ENCODE measurements at places on chromosomes 3 and 15.
A peak's percentile ranks its signal among the peaks of the same experiment; 100 is the strongest.

DNA sequence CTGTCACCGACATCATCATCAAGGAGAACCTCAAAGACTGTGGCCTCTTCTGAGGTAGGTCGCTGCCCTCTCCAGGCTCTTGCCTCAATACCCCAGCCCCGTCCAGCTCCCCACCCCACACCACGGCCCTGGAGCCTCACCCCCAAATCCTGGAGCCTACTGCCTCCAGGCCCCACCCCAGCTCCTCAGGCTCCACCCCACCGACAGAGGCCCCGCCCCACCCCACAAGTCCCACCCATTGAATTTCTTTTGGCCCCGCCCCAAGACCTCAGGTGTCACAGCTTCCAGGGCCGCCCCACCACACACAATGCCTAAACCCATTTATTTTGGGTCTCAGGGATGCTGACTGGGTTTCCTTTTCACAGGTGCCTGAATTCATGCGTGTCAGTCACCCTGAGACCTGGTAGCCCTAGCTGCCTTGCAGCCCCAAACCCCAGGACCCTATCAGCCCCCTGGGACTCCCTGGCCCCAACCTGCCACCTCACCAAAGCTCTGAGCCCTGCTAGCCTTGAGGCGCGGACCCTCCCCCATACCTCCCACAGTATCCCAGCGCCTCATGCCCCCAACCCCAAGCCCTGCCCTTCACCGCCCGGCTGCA lies 3.6 kb downstream of the GNAT1 start:
- no peak for DNase-seq

DNA sequence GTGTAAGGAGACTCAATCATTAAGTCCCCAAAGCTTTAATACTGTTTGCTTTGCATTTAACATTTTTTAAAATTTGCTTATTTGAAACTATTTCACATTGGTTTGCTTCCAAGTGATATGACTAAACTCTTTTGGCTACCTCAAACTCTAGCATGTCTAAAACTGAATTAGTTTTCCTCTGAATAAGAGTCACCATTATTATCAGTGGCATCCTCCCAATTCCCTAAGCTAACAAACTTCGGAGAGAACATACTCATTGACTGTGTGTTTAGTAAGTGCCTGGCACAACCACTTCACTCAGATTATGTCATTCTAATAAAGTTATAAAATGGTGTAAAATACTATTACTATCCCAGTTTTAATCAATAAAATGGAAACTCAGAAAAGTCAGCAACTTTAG lies 21.9 kb downstream of the ATOSA start:
- no peak for DNase-seq

- no peak for DNase-seq
These were observed 49.9 kb upstream of the DPPA4 start for GRCh38 chr3:109387201-109387600.

GRCh38 chr3:47573190-47574172 lies 5.2 kb downstream of the CSPG5 start:
- DNase-seq = no peak

DNA sequence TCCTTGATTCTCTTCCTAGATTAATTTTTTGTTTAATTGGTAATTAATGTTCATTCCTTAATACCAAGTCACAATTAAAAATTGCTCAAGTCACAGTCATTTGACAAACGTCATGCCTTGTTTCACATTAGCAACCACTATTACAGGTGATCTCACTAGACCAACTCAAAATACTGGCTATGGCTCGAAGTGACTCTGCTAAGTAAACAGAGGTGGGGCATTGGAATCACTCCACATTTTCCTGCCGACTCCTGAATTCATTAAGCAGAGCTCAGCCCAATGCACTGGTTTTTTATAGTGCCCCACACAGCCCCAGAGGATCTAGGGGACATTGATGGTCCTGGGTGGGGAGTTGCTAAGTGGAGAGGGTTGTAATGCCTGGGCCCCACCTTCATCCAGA lies 201.2 kb upstream of the NSMCE3 start:
- DNase-seq = peak; percentile 51

GRCh38 chr3:70516076-70516475 lies 203.6 kb upstream of the MDFIC2 start:
- no peak for DNase-seq

- no peak for DNase-seq
These were observed 7.0 kb downstream of the FNDC3B start for GRCh38 chr3:172046268-172046915.

GRCh38 chr15:41408234-41408641 lies 5.9 kb upstream of the NDUFAF1 start:
- DNase-seq = no peak

DNA sequence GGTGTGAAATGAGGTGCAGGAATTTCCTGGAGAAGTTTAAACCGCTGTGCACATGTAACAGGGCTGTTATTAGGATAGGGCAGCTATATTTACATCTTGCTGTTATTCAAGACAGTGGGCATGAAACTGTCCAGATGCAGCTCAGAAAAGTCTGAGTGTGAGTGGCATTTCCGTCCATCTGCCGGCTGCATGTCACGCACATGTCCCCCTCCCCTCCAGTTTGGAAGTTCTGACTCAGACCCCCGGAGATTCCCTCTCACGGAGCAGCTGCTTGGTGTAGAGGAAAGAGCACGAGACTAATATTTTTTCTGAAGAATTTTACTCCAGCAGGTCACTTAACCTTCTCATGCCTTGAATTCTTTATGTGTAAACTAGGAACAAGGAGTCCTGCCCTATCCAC lies 69.8 kb downstream of the FEM1B start:
- DNase-seq = no peak

DNA sequence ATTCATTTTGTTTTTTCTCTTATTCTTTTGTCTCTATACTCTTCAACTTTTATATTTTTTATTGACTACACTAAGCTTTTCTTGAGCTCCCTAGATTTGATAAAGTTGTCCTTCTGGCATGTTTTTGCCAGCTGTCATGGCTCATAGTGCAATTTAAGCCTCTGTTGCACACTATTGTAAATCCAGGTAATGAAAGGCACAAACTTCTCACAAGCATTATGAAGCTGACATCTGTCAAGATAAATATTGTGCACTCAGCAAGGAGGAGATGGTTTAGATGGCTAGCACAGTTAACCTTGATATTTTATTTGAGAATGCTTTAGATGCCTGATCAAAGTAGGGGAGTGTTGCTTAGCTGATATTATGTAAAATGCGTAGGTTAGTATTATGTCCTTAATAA lies 1280.9 kb downstream of the NSUN3 start:
- DNase-seq = no peak

- no peak for DNase-seq
These were observed 237.5 kb upstream of the IL12A start for GRCh38 chr3:159751146-159751545.

- no peak for DNase-seq
These were observed 71.6 kb downstream of the SUMF1 start for GRCh38 chr3:4395448-4395847.

- no peak for DNase-seq
These were observed 156.8 kb downstream of the ALCAM start for GRCh38 chr3:105523501-105523900.

- DNase-seq = no peak
These were observed 106.4 kb upstream of the SLC2A2 start for GRCh38 chr3:171132873-171133272.

DNA sequence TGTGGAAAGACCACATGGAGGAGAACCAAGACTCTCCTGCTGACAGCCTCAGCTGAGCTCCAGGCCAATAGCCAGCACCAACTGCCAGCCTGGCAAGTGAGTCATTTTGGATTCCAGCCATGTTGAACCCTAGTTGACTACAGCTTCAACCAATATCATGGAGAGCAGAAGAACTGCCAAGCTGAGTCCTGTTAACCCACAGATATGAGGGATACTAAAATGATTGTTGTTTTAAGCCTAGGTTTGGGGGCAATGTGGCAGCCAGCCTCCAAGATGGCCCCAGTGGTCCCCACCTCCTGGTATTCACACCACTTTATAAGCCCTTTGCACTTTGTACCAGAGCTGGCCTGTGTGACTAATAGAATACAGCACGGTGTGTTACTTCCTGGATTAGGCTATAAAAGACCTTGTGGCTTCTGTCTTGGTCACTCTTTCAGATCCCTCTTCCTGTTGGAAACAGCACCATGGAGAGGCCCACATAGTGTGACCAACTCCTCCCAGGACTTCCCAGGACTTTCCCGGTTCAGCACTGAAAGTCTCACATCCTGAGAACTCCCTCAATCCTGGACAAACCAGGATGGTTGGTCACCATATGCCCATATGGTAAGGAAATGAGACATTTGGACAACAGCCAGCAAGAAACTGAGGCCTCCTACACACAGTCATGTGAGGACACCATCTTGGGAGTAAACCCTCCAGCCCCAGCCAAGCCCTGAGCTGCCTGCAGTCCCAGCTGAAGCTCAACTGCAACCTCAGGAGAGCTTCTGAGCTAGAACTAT lies 32.4 kb upstream of the CDV3 start:
- no peak for DNase-seq

GRCh38 chr3:41598402-41599126 lies 363.3 kb downstream of the ULK4 start:
- no peak for DNase-seq

- DNase-seq = no peak
These were observed 187.5 kb upstream of the HES1 start for GRCh38 chr3:193948459-193948858.

GRCh38 chr3:196650740-196651311 lies 11.3 kb downstream of the NRROS start:
- DNase-seq = no peak

DNA sequence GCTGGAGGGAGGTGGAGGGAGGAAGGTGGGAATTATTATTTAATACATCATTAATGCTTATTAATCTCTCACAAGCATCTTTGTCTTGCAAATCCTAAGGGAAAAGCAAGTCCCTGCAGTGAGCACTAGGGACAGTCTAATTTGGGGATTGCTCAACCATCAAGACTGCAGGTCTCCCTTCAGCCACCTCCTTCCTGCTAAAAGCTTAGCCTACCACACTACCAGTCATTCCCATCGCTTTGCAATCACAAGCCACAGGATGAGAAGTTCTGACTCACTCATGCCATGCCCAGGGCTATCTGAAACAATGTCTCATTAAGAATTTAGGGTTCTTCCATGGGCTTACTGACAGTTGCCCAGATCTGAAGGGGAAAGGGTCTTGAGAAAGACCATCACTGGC lies 51.0 kb upstream of the EIF1B start:
- no peak for DNase-seq

GRCh38 chr15:48333540-48333939 lies 2.3 kb downstream of the DUT start:
- no peak for DNase-seq

DNA sequence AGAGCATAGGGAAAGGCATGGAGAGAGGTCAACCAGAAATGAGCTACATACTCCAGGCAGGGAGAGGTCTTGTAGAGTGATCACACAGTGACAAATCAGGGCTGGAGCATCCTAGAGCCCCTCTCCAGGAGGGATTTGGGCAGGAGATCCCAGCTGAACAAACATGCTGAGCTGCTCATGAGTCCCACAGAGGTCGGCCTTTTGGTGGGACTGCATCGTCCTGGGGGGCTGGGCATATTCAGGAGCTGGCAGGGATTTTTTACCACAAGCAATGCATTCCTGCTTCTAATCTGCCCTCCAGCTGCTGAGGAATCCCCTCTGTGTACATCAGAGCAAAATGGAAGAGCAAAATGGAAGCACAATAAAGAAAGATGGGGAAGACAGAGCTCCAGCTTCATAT lies 94.9 kb downstream of the NTRK3 start:
- DNase-seq = no peak

DNA sequence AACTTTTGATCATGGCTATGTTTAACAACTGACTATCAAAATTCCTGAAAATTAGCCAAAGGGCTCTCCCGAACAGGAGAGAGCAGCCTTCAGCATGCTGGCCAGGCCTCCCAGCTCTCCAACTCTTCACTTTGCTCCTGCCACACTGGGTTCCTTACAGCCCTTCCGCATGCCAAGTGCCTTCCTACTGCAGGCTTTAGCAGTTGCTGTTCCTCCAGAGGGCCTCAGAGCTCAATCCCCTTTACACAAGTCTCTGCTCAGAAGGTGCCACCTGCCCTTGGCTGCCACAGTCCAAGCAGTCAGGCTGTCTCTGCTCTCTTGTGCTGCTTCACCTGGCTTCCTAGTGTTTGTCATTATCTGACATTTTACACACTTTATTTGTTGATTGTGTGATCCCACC lies 553.1 kb upstream of the PPP2R3A start:
- DNase-seq = no peak

DNA sequence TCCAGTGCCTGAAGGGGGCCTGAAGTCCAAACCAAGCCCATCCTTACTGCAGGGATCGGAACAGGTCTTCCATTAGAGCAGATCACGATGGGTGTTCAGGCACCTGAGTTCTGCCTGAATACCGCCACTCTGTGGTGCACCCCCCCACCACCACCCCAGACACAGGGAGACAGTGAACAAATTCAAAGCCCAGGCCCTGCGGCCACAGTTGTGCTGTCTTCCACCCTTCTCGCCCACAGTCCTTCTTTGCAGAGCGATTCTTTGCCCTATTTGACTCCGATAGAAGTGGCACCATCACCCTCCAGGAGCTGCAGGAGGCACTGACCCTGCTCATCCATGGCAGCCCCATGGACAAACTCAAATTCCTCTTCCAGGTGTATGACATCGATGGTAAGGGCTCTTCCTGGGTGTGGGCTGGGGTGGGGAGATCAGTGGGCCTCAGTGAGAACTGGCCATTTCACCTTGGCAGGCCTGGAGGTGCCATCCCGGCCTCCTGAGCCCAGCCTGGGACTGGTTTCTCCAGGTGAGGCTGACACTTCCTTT lies 13.6 kb downstream of the NOX5 start:
- no peak for DNase-seq

- no peak for DNase-seq
These were observed 238.0 kb upstream of the IGF1R start for GRCh38 chr15:98410328-98410727.

- DNase-seq = no peak
These were observed 90.2 kb upstream of the TGFBR2 start for GRCh38 chr3:30516238-30516637.

DNA sequence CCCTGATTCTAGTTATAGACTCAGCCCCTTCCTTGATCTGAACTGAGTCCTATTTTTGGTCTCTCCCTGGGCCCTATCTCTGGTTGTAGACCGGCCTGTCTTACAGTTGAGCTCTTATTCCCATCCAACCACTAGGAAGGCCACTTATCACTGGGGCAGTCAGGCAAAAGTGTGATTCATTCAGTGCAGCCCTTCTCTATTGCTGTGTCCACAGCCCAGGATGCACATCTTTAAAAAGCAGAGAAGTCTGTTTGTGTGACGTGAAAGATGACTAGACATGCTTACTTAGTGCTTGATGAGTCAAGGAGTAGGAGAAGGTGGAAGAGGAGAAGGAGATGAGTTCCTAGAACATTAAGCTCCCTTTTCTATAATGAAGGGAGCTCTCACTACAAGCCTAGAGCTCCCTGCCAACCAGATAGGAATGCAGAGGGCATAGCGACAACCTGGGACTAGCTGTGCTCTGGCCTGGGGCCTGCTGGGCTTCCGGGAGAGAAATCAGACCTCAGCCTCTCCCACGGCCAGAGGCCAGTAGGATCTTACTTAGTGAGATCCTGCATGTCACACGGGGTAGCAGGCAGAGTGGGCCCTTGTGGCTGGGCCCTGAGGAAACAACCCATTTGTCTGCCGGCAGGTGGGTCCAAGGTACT lies 25.7 kb downstream of the INSYN1 start:
- DNase-seq = no peak

GRCh38 chr3:171156401-171157010 lies 130.0 kb upstream of the SLC2A2 start:
- no peak for DNase-seq

- DNase-seq = no peak
These were observed 3.8 kb upstream of the WNT7A start for GRCh38 chr3:13883681-13884080.

Measured in mucosa of descending colon (tissue), 3 donors.